ENCODE measurements at places on chromosomes 1 and 21.
A peak's percentile ranks its signal among the peaks of the same experiment; 100 is the strongest.

- no peak for DNase-seq
Measured at GRCh38 chr1:87204441-87204840, 124.2 kb upstream of the LMO4 start.

- DNase-seq: no peak
Measured at GRCh38 chr1:240091614-240092300, at the start of gene FMN2. Gene FMN2, plus strand, starts transcription at chr1:240091883. Its CDS starts 227 bp downstream, at chr1:240092110.

- DNase-seq: peak; percentile 72
Measured at GRCh38 chr1:39609618-39610331, 29.7 kb downstream of the HEYL start.

GRCh38 chr1:117985973-117986372, 56.4 kb downstream of the WDR3 start:
- no peak for DNase-seq

GRCh38 chr21:31647650-31648049, 11.8 kb upstream of the SOD1 start:
- no peak for DNase-seq

DNA sequence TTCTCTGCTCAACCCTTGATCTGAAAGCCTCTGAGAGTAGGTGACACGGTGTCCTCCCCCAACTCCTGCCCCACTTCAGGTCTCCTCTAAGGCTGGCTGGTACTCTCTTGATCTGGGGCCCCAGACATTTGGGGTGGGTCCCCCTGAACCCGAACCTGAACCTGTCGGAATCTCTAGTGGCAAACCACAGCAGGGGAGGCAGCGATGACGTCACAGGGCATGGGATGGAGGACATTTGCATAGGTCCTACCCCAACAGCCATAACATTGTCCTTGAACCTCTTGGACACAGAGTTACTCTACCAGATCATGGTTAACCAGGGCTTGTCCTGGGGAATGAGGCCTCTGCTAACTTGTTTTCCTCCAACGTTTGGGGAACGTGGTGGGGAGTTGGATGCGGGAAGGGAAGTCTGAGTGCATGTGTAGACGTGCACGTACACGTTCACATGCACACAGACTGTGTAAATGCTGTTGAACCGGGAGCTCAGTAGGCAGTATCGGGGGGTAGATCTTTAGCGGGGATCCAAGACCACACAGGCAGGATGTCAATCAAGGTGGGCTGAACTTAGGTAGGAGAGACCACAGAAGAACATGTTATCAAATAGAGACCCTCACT, 32.4 kb downstream of the CITED4 start:
- no peak for DNase-seq

Measured in PC-9 (cell line).